ENCODE measurements at places on chromosomes 7 and 10. TPM values are rescaled to one million over a fixed set of nuclear protein-coding genes. Genes with fewer than 3 reads are reported as not detected.

The FAM13C gene
- 46.1 TPM for total RNA-seq

DNA sequence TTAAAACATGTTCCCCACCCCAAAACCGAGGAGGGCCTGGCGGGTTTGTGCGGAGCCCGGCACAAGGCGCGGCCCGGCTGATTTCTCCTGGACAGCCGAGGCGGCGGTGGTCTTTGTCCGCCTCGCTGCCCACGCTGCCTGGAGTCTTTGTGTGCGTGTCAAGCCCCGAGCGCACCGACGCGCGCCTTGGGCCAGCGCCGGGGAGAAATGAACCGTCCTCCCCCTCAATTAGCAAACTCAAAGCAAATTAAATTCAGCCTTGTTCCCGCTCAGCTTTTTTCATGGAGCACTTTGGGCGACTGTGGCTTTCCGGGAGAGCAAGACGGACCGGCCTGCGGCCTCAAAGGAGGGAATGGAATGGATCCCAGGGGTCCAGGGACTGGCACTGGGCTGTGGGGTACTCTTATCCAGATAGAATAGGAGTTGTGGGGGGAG is 4.1 kb downstream of the EMX2 start:
- H3K4me3 ChIP-seq = no peak overlapping the region
- no peak for DNase-seq
- peaks cover 85% of the 10 kb centered on the region for H3K27me3 ChIP-seq
- H3K4me1 ChIP-seq = peaks cover 40% of the 10 kb centered on the region
- no peaks in the 10 kb centered on the region for H3K36me3 ChIP-seq

The MOGAT3 gene
- total RNA-seq = 0.17 TPM

The C7orf33 gene
- total RNA-seq = not detected

The POU6F2 gene
- total RNA-seq = not detected

GRCh38 chr7:37694208-37695094 is 10.9 kb downstream of the GPR141 start:
- no peak overlapping the region for H3K27ac ChIP-seq
- no peak for DNase-seq
- H3K27me3 ChIP-seq = no peaks in the 10 kb centered on the region
- no peaks in the 10 kb centered on the region for H3K4me1 ChIP-seq
- no peak overlapping the region for H3K4me3 ChIP-seq
- no peaks in the 10 kb centered on the region for H3K36me3 ChIP-seq

DNA sequence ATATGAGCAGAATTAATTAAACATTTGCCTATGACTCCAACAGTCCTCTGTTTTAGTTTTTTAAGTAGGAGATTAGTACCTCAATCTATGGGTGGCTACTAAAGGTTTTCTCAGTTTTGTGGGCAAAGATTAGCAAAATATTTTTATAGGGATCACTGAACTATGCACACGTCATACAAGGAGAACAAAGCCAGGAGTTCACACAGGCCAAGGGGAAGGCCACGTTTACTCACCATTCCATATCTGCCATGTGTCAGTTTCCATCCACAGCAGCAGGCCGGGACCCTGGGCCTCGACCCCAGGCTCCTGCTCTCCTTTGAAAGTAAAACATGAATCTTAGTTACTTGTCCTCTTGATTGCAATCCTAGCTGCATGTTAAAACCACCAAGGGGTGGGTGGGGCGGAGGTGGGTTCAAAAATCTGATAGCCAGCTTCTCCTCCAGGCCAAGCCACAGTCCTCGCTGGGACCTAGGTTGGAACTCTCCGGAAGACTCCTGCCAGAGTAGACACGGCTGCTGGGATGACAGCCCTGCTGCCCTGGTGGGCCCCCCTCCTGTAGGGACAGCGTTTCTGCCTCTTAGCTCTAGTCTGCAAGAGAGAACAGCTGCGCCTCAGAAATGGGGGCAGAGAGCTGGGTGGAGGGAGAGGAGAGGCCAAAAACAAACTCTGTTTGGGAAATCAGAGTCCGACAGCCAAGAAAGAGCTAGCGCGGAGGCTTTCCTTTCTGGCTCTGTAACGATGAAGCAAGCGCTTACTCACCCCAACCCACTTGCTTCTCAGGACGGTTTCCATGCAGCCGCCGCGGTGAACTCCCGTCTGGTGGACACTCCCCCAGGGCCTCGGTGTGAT is 35.6 kb downstream of the PITRM1 start:
- H3K4me1 ChIP-seq = peaks cover 47% of the 10 kb centered on the region
- no peak for DNase-seq
- no peaks in the 10 kb centered on the region for H3K27me3 ChIP-seq
- peak overlapping the region; percentile 50 for H3K27ac ChIP-seq

DNA sequence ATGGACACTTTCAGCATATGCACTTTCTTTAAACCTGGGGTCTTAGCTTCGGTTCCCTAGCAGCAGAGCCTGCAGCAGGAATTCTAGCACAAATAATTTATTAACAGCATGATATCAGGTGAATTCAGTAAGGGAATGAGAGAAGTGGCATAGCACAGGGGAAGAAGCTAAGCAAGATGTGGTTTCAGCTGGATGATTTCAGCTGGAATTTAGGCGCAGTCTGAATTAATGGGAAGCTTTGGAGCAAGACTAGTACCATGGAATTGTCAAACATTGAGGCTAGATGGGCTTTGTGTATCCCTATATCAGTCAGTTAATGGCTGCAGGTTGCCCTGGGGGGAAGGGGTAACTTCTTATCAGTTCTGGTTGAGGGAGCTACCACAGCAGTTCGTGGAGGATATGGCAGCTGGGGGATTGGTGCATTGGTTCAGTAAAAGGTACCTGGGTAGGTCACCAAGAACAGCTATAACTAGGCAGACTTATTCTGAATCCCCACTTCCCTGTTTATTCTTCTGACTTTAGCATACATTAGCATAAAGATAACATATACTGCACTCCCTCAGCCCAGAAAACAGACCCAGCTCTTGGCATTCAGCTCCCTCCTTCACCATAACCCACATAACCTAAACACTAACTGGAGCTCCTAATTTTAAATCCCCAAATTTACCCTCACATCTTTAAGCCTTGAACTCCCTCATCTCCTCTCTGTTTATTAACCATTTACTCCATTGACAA is 46.8 kb upstream of the NAMPT start:
- no peak overlapping the region for H3K27ac ChIP-seq
- H3K36me3 ChIP-seq = no peaks in the 10 kb centered on the region
- DNase-seq = no peak
- H3K4me3 ChIP-seq = no peak overlapping the region

- no peaks in the 10 kb centered on the region for H3K36me3 ChIP-seq
- H3K27me3 ChIP-seq = no peaks in the 10 kb centered on the region
- DNase-seq = no peak
- H3K4me3 ChIP-seq = no peak overlapping the region
These were observed 672.3 kb downstream of the TNS3 start for GRCh38 chr7:46909601-46910051.
